ENCODE measurements at places on chromosomes 1 and 21. TPM values are rescaled to one million over a fixed set of nuclear protein-coding genes. Genes with fewer than 3 reads are reported as not detected.

Gene CRYAA
- total RNA-seq = not detected

- H3K27me3 ChIP-seq = no peaks in the 10 kb centered on the region
- H3K27ac ChIP-seq = no peak overlapping the region
- H3K4me3 ChIP-seq = no peak overlapping the region
These were observed 19.1 kb downstream of the UCHL5 start for GRCh38 chr1:193040011-193040410.

DNA sequence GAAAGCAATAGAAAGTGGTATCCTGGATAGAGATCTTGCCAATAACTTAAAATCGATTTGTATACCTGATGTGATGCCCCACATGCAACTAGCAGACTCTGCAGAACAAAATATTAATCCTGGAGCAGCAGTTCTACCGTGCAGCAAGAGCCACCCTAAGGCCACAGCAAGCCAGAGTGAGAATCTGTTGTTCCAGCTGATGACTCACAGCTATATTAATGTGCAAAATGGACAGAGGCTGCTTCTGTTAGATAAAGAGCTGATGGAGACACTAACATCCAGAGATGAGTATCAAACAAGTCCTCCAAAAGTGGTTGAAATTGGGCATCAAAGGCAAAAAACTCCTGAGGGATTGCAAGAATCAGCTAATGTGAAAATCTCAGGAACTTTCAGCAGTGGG lies 127.8 kb downstream of the MACF1 start:
- peaks cover 9% of the 10 kb centered on the region for H3K4me1 ChIP-seq
- H3K36me3 ChIP-seq = peaks cover 29% of the 10 kb centered on the region
- no peaks in the 10 kb centered on the region for H3K27me3 ChIP-seq

Gene GADD45A
- 48.3 TPM for total RNA-seq

Gene PDPN
- not detected for total RNA-seq

- no peak overlapping the region for H3K4me3 ChIP-seq
- peaks cover 6% of the 10 kb centered on the region for H3K4me1 ChIP-seq
- H3K27me3 ChIP-seq = peaks cover 21% of the 10 kb centered on the region
- DNase-seq = no peak
- H3K27ac ChIP-seq = no peak overlapping the region
These were observed 2.9 kb upstream of the KIF17 start for GRCh38 chr1:20720631-20721091.

Gene SLC25A24
- 5.2 TPM for total RNA-seq
